Naive thymus-derived CD4-positive, alpha-beta T cell (primary cell): ENCODE measurements at places on chromosomes 3 and 15. TPM values are rescaled to one million over a fixed set of nuclear protein-coding genes. Genes with fewer than 3 reads are reported as not detected.

GRCh38 chr15:48170981-48171380 lies 7.1 kb downstream of the MYEF2 start:
- no peaks in the 10 kb centered on the region for H3K27me3 ChIP-seq
- no peaks in the 10 kb centered on the region for H3K36me3 ChIP-seq
- no peak for DNase-seq
- no peak overlapping the region for H3K27ac ChIP-seq

DNA sequence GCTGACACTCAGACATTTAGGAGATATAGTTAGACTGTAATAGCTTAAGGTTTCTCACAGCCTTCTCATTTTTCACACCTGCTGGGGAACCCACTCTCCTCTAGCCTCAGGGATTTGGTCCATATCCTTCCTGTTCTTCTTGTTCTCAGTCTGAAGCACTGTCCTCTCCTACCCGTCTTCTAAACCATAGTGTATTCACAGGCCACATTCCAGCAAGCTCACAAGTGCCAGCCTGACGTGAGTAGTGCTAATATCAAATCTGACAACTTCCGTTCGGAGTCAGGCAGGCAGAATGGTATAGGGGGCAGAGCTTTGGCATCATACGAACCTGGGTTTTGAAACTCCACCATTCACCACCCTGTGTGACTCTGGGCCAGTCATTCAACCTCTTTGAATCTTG lies 6.9 kb upstream of the CA12 start:
- no peak overlapping the region for H3K4me3 ChIP-seq
- H3K27me3 ChIP-seq, result no peaks in the 10 kb centered on the region
- no peaks in the 10 kb centered on the region for H3K4me1 ChIP-seq
- H3K36me3 ChIP-seq, result no peaks in the 10 kb centered on the region
- DNase-seq, result no peak
- H3K27ac ChIP-seq, result no peak overlapping the region

MINAR1 gene
- 0.04 TPM for polyA plus RNA-seq

TRPM1 gene
- polyA plus RNA-seq, result not detected

VIPR1 gene
- 30.5 TPM for polyA plus RNA-seq
